ENCODE measurements at places on chromosomes 11 and 22.

- no peak for DNase-seq
Measured at GRCh38 chr22:46741974-46742519, 4.0 kb upstream of the CERK start.

DNA sequence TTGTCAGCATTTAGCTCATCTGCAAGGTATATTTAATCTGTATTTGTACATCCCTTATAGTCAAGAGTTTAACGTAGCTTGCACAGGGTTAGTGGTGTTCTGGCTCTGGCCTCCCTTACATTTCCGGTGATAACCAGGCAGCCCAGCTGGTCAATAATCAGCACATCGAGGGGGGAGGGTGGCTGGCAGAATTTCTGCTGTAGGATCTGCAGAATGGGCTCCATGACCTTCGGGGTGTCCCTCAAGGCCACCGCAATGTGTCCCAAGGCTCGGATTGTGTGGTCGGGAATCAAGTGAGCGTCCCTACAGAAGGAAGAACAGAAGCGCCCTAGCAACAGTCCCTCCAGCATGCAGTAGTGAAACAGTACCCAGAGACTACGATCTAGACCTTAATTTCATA, 25.1 kb downstream of the SERPIND1 start:
- DNase-seq = no peak

- no peak for DNase-seq
Measured at GRCh38 chr11:131839326-131839725, 468.9 kb downstream of the NTM start.

DNA sequence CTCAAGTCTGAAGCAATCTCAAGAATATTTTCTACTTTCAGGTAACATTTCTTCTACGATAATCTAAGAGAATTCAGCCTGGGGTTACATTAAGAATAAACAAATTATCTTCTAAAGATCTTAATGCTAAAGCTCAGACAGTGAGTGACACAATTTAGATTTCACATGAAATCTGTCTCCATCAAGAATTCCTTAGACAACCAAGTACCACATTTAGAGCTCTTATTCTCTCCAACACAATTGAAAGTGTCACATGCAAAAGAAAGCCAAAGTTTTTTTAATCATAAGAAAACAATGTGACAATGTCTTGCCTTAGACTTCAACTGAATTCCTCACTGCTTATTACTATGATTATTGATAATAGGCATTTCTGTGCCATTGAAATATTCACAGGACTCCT, 60.7 kb upstream of the FAT3 start:
- DNase-seq = no peak

GRCh38 chr11:26297189-26297975, 34.5 kb upstream of the ANO3 start:
- DNase-seq = no peak

GRCh38 chr22:50274311-50274710, 4.1 kb upstream of the MAPK11 start:
- no peak for DNase-seq

DNA sequence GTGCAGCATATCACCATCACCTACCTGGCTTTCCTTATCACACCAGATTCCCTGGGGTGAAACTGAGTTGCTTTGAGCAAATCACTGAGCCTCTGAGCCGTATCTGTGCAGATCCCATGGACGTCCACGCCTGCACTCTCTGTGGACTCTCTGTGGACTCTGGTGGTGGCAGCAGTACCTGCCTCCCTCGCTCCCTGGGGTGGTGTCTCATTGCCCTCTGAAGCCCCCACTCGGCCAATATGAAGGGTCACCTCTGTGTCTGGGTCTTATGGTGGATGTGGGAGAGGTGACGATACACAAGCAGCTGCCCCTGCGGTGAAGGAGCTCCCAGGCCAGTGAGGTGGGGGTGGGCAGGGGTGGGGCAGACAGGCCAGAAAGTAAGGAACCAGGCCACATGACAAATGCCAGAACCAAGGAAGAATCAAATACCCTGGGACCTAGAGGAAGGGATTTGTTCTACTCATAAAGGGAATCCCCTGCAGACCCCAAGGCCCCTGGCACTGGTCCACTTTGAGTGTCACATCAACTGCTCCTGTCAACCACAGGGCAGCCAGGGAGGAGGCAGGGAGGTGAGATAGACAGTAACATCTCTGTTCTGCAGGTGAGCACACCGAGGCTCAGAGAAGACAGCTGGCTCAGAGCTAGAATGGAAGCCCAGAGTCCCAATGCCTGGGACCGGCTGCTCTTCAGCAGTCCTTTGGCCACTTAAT, 9.2 kb upstream of the CHST1 start:
- DNase-seq = no peak

DNA sequence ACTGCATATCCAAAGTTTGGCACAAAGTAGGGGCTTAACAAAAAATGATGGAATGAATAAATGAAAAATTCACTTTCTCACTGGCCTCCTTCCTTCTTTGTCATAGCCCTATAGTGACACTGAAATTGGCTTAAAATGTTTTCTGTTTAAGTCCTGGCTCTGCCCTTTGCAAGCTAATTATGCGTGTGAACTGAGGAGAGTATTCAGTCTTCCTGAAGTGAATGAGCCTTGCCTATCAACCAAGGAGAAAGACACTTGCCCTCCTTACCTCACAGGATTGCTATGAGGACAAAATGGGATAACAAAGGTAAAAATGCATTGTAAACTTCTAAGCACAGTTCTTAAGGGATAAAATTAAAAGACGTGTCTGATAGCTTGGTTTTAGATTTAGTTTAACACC, 729.8 kb upstream of the ANO3 start:
- DNase-seq = no peak

GRCh38 chr11:22466809-22467208, 128.6 kb downstream of the SLC17A6 start:
- DNase-seq = no peak

DNA sequence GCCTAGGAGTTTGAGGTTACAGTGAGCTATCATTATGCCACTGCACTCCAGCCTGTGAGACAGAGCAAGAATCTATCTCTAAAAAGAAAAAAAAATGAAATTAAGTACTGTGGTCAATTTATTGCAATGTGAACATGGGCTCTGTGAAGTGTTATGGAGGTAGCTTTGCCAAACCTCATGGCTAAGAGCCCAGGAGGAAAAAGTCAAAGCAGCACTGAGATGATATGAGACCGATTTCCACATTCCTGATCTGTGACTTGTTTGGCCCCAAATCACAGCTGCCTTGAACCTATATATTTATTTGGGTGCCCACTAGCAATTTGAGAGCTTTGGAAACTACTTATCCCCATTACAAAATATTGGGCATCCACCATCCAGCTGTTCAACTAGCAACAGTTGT, 29.8 kb upstream of the TMEM135 start:
- no peak for DNase-seq

DNA sequence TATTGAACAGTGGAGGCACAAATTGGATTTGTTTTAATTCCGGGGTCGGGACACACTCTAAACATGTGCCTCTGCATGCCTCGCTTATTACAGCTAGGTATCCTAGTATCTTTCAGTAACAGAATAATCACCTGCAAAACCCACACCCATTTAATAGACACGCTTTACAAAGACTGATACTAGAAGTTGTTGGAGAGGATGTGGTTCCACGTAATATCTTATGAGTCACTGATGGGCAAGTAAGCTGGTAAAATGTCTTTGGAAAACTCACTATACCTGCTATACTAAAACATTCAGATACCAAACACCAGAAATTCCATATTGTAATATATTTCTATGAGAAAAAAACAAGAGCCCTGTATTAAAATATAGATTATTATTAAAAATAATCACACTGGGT, 84.0 kb downstream of the GGTLC2 start:
- DNase-seq = no peak

GRCh38 chr22:20507253-20508066, at the start of gene MED15:
MED15 (plus strand) TSS chr22:20507610; CDS start chr22:20507679, 69 bp downstream.
- peak; percentile 80 for DNase-seq

- no peak for DNase-seq
Measured at GRCh38 chr22:19714312-19715187, at the start of gene SEPTIN5. SEPTIN5 (plus strand) TSS chr22:19714503; CDS start chr22:19714589, 86 bp downstream.

GRCh38 chr11:92211576-92212167, 12.9 kb upstream of the FAT3 start:
- no peak for DNase-seq

GRCh38 chr22:26642465-26643417, 14.6 kb upstream of the MIAT start:
- DNase-seq = peak; percentile 56
